ENCODE measurements at places on chromosomes 2 and 18.

- no peak for DNase-seq
These were observed 2.1 kb upstream of the PUM2 start for GRCh38 chr2:20352581-20353216.

- DNase-seq = no peak
These were observed 10.0 kb upstream of the GBX2 start for GRCh38 chr2:236177967-236178889.

DNA sequence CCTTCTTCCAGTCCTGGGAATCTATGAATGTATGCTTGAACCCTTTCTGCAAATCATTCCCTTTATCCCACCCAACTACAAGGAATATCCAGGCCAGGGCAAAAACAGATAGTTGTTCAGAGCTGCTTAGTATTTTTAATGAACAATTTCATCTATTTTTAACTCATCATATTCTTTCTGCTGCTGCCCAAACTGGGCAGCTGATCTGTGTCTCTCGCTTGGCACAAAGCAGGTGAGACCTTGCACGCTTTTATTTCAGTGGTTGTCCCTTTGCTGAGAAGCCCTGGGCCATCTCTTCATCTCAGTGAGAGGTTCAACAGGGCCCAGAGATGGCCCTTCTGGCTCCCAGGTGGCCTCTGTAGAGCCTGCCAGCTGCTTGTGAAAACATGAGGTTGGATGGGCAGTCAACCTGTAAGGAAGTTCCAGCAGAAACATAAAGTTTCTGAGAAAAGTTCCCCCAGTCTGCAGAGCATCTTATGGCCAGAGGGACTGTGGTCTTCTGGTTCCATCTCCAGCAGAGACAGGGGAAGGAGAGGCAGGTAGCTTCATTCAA, 57.5 kb downstream of the MYCN start:
- no peak for DNase-seq

GRCh38 chr18:69523582-69523981, 122.9 kb downstream of the DOK6 start:
- DNase-seq = no peak

GRCh38 chr2:58131191-58132011, 84.8 kb downstream of the VRK2 start:
- DNase-seq = no peak
